ENCODE measurements at places on chromosomes 4 and X. TPM values are rescaled to one million over a fixed set of nuclear protein-coding genes. Genes with fewer than 3 reads are reported as not detected.

The RS1 gene
- not detected for total RNA-seq

The KLHL4 gene
- 19.3 TPM for total RNA-seq

The PNMA5 gene
- total RNA-seq: not detected

The TMSB15A gene
- total RNA-seq: 6.7 TPM

The KIAA1210 gene
- not detected for total RNA-seq

The PRR32 gene
- total RNA-seq: not detected

The ANOS1 gene
- 0.55 TPM for total RNA-seq

The H2BW2 gene
- not detected for total RNA-seq

The NIPAL1 gene
- 1.7 TPM for total RNA-seq

The XG gene
- 0.44 TPM for total RNA-seq

The SATL1 gene
- not detected for total RNA-seq

The NUDT11 gene
- total RNA-seq: 3.9 TPM

The BMP3 gene
- not detected for total RNA-seq

DNA sequence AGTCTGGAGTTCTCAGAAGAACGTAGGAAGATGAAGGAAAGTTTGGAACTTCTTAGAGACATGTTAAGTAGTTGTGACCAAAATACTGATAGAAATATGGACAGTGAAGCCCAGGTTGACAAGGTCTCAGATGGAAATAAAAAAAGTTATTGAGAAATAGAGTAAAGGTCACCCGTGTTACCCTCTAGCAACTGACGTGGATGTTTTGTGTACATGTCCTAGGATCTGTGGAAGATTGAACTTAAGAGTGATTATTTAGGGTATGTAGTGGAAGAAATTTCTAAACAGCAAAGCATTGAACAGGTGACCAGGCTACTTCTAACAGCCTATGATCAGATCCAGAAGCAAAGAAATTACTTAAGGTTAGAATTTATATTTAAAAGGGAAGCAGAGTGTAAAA, 1020.4 kb downstream of the FSTL5 start:
- H3K27me3 ChIP-seq: no peaks in the 10 kb centered on the region
- DNase-seq: no peak
- H3K27ac ChIP-seq: no peak overlapping the region
- no peaks in the 10 kb centered on the region for H3K36me3 ChIP-seq

DNA sequence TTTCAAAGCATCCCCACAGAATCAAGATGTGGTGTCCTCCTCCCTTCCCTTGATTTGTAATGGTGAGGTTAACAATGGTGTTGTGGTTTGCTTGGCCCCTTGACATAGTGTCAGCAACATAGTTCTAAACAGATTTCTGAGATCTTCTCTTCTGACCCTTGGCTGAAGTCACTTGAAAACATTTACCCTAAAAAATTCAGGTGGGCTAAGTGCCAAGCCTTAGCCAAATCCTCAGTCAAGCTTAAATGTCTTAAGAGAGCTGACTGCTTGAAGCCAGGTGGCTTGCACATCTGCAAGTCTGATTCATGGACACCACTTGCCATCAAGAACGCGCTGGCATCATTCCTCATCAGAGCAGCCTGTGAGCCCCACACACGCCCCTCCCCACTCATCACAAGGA, 173.2 kb downstream of the MGST2 start:
- DNase-seq: no peak
- peaks cover 12% of the 10 kb centered on the region for H3K4me1 ChIP-seq
- no peak overlapping the region for H3K27ac ChIP-seq
- no peaks in the 10 kb centered on the region for H3K36me3 ChIP-seq
- H3K4me3 ChIP-seq: no peak overlapping the region

DNA sequence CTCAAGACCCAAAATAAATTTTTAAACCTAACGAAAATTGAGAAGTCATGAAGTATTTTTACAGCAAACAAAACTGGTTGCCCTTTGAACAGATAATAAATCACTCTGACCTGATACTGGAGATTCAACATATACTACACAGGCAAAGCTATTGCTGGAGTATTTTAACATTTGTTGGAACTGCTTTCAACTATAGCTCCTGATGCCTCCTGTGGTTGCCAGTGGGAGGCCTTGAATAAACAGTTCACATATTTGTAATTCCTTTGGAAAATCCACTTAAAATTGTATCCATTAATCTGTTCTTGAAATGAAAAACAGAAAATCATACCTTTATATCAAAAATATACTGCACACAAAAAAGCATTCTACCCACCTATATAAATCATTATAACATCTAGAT, 605.1 kb downstream of the KCTD8 start:
- no peak overlapping the region for H3K4me3 ChIP-seq
- no peak for DNase-seq
- H3K27ac ChIP-seq: no peak overlapping the region
- no peaks in the 10 kb centered on the region for H3K27me3 ChIP-seq
- no peaks in the 10 kb centered on the region for H3K4me1 ChIP-seq
- H3K36me3 ChIP-seq: no peaks in the 10 kb centered on the region

DNA sequence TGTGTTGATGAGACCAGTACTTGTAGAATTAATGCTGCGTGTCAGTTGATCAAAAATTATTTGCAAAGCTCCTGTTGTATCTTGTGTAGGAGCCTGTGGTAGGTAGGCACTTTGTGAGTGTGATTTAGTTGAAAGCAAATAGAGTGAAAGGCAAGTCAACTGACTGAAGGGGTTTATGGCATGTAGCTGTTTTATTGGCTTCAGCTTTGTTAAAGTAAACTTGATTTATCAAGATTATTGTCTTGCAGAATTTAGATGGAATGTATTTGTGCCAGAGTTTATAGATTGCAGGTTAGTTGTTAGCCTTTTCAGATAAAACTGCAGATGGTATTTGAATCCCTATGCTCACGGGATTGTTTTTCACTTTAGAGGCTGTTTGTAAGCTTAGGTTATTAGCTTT, 128.0 kb downstream of the FRAS1 start:
- no peak overlapping the region for H3K27ac ChIP-seq
- DNase-seq: no peak
- H3K4me3 ChIP-seq: no peak overlapping the region
- H3K4me1 ChIP-seq: no peaks in the 10 kb centered on the region
- no peaks in the 10 kb centered on the region for H3K36me3 ChIP-seq
- H3K27me3 ChIP-seq: no peaks in the 10 kb centered on the region

DNA sequence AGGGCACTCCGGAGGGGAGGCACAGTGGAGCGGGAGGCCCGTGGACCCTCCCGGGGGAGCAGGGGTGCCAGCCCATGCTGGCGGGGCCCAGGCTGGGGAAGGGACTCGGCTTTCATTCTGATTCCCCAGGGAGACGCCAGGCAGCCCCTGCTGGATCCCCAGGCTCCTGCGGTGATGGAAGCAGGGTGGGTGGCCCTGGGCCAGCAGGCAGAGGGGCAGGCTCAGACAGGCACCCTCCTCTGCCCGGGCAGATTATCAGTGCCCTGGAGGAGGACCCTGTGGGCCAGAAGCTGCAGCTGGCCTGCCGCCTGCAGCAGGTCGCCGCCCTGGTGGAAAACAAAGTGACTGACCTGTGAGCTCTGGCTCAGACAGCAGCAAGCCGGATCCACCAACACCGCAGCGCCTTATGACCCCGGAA, 2.1 kb upstream of the SRPK3 start:
- no peak for DNase-seq
- no peak overlapping the region for H3K4me3 ChIP-seq
- H3K36me3 ChIP-seq: peaks cover 5% of the 10 kb centered on the region
- H3K27me3 ChIP-seq: no peaks in the 10 kb centered on the region

GRCh38 chr4:11735651-11736050, 307.0 kb upstream of the HS3ST1 start:
- no peak for DNase-seq
- H3K36me3 ChIP-seq: no peaks in the 10 kb centered on the region
- H3K4me3 ChIP-seq: no peak overlapping the region

GRCh38 chrX:133249266-133250058, 31.3 kb upstream of the TFDP3 start:
- H3K4me1 ChIP-seq: no peaks in the 10 kb centered on the region
- no peak for DNase-seq
- H3K27ac ChIP-seq: no peak overlapping the region
- H3K36me3 ChIP-seq: no peaks in the 10 kb centered on the region

GRCh38 chr4:41189666-41190065, 24.7 kb downstream of the APBB2 start:
- H3K36me3 ChIP-seq: no peaks in the 10 kb centered on the region
- no peak for DNase-seq
- peaks cover 35% of the 10 kb centered on the region for H3K4me1 ChIP-seq
- peak overlapping the region; percentile 2 for H3K27ac ChIP-seq
- no peaks in the 10 kb centered on the region for H3K27me3 ChIP-seq

DNA sequence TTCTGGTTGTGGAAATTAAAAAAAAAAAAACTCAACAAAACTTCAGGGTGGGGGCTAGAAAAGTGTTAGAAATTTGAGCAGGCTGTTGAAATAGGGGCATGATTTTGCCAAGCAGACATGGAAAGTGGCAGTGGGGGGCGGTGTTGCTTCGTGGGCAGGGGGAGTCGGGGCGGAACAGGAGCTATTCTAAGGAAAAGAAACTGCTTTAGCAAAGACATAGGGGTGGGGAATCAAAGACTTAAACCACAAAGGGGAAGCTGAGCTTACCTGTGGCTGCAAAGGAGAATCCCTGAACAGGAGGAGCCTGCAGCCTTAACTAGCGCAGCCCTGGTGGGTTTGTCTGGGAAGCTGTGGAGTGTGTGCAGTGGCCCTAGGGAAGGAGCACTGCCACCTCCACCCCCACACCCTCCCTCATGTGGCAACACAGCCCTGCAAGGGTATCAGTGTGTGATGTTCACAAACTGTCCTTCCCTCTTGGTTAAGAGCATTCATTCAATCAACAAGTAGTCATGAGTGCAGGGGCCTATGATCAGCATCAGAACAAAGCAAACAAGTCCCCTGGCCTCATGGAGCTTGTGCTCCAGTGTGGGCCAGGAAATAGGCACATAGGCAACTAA, 20.5 kb downstream of the SEL1L3 start:
- DNase-seq: no peak
- peaks cover 18% of the 10 kb centered on the region for H3K36me3 ChIP-seq
- H3K4me1 ChIP-seq: no peaks in the 10 kb centered on the region

DNA sequence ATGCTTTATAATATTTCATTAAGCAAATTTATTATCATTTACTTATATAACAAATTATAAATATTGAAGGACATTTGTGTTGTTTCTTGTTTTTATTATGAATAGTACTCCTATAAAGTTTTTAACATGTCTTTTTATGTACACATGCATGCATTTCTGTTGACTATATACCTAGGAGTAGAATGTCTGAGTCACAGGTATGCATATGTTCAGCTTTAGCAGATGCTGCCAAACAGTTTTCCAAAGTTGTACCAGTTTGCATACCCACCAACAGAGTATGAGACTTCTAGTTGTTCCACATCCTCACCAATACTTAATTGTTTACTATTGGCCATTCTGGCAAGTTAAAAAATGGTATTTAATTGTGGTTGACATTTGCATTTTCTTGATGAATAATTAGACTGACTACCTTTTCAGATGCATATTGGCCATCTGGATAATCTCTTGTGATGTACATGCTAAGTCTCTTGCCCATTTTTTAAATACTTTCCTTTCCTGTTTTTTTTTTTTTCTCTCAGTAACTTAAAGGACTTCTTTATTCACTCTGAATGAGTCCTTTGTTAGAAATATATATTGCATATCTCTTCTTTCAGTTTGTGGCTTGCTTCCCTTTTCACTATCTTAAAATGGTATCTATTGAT, 132.2 kb upstream of the TRIM2 start:
- H3K27ac ChIP-seq: no peak overlapping the region
- no peaks in the 10 kb centered on the region for H3K36me3 ChIP-seq
- H3K27me3 ChIP-seq: no peaks in the 10 kb centered on the region

GRCh38 chrX:6885909-6886308, 261.6 kb upstream of the STS start:
- H3K4me1 ChIP-seq: no peaks in the 10 kb centered on the region
- H3K27ac ChIP-seq: no peak overlapping the region
- H3K4me3 ChIP-seq: no peak overlapping the region
- no peaks in the 10 kb centered on the region for H3K27me3 ChIP-seq
- no peak for DNase-seq

- no peak overlapping the region for H3K27ac ChIP-seq
- H3K27me3 ChIP-seq: no peaks in the 10 kb centered on the region
- DNase-seq: peak; percentile 9
- no peaks in the 10 kb centered on the region for H3K36me3 ChIP-seq
Measured at GRCh38 chrX:31500921-31501320, 429.1 kb upstream of the FTHL17 start.

DNA sequence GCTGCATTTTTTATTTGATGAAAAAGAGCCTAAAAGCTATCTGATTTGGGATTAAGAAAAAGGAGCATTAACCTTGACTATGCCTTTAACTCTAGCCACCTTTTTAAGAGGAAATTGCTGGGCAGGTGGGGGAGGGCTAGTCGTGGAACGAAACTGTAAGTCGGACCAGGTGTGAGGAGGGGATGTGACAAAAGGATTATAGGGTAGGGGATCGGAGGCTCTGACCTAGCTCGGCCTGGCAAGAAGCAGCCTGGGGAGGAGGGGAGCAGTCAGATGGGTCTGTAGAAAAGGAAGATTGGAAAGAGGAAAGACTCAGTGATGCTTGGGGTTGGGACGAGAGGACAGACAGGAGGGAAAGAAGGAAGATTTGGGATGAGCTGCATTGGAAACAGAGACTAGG, 21.1 kb upstream of the SPCS3 start:
- no peak for DNase-seq
- no peaks in the 10 kb centered on the region for H3K4me1 ChIP-seq
- H3K27me3 ChIP-seq: no peaks in the 10 kb centered on the region

GRCh38 chrX:53133400-53133799, 39.5 kb downstream of the KANTR start:
- H3K27ac ChIP-seq: no peak overlapping the region
- H3K4me3 ChIP-seq: no peak overlapping the region
- H3K36me3 ChIP-seq: no peaks in the 10 kb centered on the region
- no peak for DNase-seq
- no peaks in the 10 kb centered on the region for H3K4me1 ChIP-seq

GRCh38 chr4:111707491-111707890, 437.8 kb upstream of the FAM241A start:
- H3K36me3 ChIP-seq: no peaks in the 10 kb centered on the region
- H3K27ac ChIP-seq: no peak overlapping the region
- H3K4me1 ChIP-seq: no peaks in the 10 kb centered on the region
- H3K4me3 ChIP-seq: no peak overlapping the region
- peaks cover 8% of the 10 kb centered on the region for H3K27me3 ChIP-seq

DNA sequence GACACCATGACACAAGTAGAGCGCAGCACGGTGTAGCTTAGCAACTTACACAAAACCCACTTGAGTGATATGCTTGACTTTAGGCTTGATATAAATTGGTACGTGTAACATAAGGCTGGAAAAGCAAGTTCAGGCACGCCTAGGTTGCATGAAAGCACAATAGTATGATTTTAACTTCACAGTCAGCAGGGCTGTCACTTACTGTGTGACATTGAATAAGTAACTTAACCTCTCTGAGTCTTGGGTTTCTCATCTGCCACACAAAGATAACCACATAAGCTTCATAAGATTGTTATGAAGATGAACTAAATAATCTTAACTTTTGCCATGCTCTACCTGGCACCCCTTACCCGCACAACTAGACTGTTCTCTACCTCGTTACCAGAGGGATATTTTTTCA, 9.5 kb downstream of the SRD5A3 start:
- no peak for DNase-seq
- H3K36me3 ChIP-seq: no peaks in the 10 kb centered on the region
- no peak overlapping the region for H3K4me3 ChIP-seq
- peaks cover 19% of the 10 kb centered on the region for H3K4me1 ChIP-seq
- no peaks in the 10 kb centered on the region for H3K27me3 ChIP-seq
- H3K27ac ChIP-seq: no peak overlapping the region

All from endothelial cell of umbilical vein (primary cell).